ENCODE measurements at places on chromosomes 13 and 19.

DNA sequence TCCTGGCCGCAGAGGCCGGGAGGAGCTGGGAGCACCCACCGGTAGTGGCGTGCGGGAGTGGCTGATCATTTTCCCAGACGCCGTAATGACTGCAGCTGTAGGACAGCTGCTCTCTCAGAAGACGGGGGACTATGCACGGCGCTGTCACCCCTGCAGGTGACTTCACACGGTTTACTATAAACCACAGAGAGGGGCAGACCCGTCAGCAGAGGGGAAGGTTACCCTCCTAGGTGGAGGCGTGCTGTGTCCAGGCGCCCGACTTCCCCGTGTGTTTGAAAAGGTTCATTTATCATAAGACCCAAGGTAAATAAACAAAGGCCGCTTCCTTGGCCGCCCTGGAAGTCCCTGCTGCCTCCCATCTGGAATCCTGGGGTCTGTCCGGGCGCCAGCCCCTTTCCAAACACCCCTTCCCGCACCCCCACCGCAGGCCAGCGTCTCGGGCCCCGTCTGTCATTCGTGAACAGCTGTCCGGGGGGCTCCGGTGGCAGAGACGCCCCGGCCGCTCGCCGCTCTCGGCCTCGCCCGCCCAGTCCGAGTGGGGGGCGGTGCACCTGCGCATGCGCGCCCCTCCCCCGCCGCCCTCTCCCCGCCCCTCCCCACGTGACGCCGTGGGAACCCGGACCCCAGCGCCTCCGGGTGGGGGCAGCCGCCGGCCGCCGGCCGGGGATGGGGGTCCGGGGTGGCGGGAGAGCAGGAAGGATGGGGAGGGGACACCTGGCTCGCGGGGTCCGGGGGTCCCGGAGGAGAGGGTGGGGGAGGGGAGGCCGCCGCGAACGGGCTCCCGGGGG is 915 bp downstream of the SHC2 start:
- DNase-seq = peak; percentile 19

- DNase-seq = no peak
These were observed 14.9 kb upstream of the CYP2B6 start for GRCh38 chr19:40976134-40976533.

- no peak for DNase-seq
These were observed 14.6 kb downstream of the CEACAM3 start for GRCh38 chr19:41811036-41811435.

DNA sequence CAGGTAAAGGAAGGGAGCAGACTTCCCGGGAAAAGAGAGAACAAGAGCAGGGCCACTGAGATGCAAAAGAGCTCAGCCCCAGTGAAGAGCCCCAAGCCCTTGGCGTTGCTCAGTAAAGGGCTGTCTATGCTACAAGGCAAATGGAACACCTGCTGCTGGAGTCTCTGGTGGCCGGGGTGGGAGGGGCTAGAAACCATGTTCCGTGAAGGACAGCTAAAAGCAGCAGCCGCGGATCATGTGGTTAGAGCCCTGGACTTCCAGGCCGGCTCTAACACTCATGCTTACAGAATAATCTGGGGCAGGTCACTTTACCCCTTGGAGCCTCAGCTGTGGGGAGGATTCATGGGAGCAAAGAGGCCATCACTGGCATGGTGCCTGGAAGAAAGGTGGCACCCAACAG is 17.8 kb downstream of the POU2F2 start:
- DNase-seq = no peak

- peak; percentile 77 for DNase-seq
These were observed at the start of gene ZNF865 for GRCh38 chr19:55605637-55606470. Gene ZNF865, plus strand, starts transcription at chr19:55605647. Its CDS starts 7,972 bp downstream, at chr19:55613619.

DNA sequence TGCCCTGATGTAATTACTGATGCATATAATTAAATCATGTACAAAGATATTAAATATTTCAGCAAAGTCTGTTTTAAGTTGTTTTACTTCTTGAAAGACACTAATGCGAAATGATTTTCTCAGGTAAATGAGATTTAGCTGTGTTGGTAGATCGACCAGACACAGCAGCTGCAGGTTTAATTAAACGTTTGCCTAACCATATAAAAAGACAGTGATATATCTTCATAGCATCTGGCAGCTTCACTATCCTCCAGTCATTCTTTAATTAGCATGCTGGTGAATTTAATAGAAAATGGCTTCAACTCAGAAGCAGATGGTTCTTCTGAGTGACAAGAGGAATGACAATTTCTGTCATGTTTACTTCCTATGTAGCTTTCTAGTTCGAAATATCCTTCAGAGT is 69.3 kb downstream of the NHLRC3 start:
- DNase-seq = no peak

GRCh38 chr19:36745870-36746269 is 26.7 kb downstream of the ZNF850 start:
- no peak for DNase-seq

- DNase-seq = no peak
These were observed 163.7 kb downstream of the SHISA2 start for GRCh38 chr13:25887962-25888655.

- DNase-seq = no peak
These were observed 1.2 kb upstream of the ENOX1 start for GRCh38 chr13:43787997-43788396.

- DNase-seq = peak; percentile 41
These were observed 646 bp downstream of the ABHD8 start for GRCh38 chr19:17302391-17303166.

- no peak for DNase-seq
These were observed 112.1 kb downstream of the B3GLCT start for GRCh38 chr13:31311921-31312320.

DNA sequence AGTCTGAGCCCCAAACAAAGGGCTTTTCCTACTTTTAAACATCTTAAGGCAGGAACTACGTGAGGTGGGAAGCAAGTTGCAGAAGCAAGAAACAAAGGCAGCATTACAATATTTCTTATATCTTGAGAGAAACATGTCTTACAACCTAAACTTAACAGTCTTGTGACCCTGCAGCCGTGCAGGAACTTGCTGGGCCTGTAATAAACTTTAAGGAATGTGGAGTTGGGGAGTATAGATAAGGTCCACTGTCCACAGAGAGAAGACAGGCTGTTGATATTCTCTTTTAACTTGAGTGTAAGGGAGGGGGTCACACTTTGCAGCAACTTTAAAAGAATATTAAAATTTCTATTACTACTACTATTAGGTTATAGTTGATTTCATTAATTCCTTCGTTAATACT is 214.6 kb upstream of the HTR2A start:
- no peak for DNase-seq

- no peak for DNase-seq
These were observed 96.7 kb downstream of the RNASEH2B start for GRCh38 chr13:51006067-51006845.

DNA sequence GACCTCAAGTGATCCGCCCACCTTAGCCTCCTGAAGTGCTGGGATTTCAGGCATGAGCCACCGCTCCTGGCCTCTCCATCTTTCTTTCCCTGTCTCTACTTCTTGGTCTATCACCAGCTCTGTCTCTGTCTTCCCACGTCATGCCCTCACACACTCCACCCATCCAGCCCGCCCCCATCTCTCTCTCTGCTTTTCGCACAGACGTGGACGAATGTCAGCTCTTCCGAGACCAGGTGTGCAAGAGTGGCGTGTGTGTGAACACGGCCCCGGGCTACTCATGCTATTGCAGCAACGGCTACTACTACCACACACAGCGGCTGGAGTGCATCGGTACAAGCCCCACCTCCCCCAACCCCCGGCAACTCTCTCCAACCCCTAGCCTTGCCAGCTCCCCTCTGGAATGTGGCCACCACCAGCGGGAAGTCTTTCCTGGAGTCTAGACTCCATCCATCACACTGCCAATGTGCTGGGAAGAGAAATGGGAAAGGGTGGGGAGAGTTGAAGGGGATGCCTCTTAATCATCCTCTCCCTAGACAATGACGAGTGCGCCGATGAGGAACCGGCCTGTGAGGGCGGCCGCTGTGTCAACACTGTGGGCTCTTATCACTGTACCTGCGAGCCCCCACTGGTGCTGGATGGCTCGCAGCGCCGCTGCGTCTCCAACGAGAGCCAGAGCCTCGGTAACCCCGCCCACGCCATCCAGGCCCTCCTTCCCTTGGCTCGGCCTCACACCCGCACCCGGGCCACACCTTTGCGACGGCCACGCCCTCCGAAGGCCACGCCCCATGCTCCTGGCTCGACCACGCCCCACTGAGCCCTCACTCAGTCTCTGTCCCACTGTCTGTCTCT is 22.5 kb downstream of the LTBP4 start:
- DNase-seq = no peak

DNA sequence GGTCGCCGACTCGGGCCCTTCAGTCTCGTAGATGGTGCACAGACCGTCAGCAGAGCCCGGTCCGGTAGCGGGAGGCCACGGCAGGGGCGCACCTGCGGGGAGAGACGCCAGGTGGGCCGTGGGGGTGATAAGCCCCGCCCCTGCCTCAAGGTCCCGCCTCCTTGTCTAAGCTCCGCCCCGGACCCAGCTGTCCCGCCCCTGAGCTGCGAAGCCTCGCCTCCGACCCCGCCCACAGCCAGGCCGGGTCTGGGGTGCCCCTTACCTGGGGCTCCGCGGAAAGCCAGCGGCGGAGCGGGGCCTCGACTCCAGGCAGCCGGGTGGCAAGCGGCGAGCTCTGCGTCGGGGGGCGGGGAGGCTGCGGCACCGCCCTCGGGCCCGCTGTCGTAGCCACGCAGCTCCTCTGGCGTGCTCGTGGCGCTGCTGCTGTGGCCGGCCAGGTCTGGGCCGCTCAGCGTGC is 4.7 kb downstream of the PRR36 start:
- peak; percentile 83 for DNase-seq

- no peak for DNase-seq
These were observed 11.6 kb downstream of the ZNRF4 start for GRCh38 chr19:5466814-5467291.

GRCh38 chr13:74443631-74444030 is 309.4 kb upstream of the KLF12 start:
- DNase-seq = no peak

DNA sequence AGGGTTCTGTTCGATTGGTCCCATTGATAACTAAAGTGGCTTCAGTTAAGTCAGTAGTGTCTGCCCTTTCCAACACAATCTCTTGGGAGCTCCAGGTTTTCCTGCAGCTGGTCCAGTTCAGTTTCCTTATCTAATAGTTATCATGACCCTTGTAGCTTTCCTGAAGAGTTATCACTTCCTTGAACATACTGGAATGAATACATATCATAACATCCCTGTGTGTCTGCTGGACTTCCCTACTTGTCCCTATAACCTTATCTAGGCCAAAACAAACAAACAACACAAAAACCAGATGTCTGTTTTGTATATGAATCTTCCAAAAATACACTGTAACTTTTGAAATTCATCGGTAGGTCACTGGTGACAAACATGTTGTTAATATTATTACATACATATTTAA is 167.6 kb downstream of the DCT start:
- no peak for DNase-seq

DNA sequence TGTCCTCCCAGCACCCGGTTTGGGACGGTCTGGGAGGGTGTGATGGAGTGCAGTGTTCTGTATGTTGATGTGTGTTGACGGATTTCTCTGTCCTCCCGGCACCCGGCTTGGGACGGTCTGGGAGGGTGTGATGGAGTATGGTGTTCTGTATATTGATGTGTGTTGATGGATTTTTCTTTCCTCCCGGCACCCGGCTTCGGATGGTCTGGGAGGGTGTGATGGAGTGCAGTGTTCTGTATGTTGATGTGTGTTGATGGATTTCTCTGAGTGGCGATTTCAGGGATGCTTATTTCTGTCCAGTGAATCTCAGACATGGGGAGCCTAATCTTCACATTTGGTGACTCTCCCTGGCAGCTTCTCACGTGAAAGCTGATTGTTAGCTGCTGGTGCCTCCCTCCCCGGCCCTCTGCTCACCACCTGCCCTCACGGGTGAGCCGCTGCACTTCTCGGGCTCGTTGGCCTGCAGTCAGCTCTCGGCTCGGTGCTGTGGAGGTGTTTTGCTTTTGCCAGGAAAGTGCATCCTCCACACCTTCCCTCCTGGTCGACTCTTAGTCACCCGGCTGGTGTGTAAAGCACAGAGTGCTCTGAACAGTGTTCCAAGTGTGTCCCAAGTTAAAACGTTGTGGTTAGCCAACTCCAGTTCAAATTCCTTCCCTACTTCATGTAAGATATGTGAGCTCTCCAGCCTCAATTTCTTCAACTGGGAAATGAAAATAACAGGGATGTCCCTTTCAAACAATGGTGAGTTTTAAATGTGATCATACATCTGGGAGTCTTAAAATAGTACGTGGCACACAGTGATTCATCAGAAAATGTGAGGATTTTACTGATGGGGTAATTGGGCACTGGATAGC is 54.6 kb downstream of the ATP11A start:
- no peak for DNase-seq

DNA sequence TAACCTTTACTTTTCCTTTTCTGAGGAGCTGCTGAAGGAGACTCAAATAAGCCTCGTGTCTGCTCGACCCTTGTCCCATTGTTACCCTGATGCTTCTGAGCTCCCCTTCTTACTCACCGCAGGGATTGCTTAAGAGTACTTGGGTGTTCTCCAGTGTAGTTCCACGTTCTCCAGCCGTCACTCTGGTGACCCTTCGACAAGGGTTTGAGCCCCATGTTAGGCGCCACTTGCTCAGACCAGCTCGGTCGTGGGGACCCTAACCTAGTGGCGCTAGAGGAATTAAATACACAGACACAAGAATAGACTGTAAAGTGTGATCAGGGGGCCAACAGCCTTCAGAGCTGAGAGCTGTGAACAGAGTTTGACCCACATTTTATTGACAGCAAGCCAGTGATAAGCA is 10.3 kb downstream of the ZNF480 start:
- peak; percentile 5 for DNase-seq

DNA sequence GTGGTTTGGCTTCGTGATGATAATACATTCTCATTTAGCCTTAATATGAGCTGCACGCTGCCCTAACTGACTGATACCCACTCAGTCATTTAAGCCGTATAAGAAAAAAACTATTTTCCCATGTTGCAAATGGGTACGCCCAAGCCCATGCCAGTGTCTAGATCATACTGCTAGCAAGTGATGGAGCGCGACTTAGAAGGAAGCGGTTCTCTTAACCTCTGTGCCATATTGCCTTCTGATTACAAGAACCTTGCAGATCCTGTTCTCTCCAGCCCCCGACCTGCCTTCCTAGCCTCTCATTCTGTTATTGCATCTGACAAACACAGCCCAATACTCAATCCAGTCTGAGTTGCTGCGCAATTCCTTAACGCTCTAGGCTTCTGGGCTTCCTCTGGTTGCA is 603 bp downstream of the GPALPP1 start:
- DNase-seq = no peak

DNA sequence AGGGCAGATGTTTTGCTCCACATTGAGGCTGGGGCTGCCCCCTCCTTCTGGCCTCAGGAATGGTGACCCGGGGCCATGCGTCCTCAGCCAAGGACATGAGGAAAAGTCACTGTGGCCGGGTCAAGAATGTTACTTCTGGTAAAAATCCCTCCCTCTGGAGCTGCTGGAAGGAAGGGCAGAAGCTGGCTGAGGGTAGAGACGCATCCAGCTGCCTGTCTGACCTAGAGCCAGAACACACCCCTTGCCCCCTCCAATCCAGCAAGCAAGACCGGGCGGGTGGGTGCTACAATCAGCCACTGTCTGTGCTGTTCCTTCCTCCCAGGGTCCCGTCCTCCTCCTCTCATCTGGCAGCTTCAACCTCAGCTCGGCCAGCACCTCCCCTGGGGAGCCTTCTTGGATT is 59.0 kb downstream of the PTPRS start:
- no peak for DNase-seq

GRCh38 chr19:8475005-8475404 is 27.4 kb downstream of the PRAM1 start:
- no peak for DNase-seq

GRCh38 chr19:29277102-29277501 is 64.2 kb upstream of the UQCRFS1 start:
- peak; percentile 45 for DNase-seq

- no peak for DNase-seq
These were observed 27.5 kb upstream of the KATNAL1 start for GRCh38 chr13:30334663-30335386.

- no peak for DNase-seq
These were observed 43.3 kb downstream of the RFX2 start for GRCh38 chr19:6066661-6067646.
